ENCODE measurements at places on chromosomes 7 and 10. TPM values are rescaled to one million over a fixed set of nuclear protein-coding genes. Genes with fewer than 3 reads are reported as not detected.

TRPV6 gene
- 0.38 TPM for total RNA-seq

GRCh38 chr10:21385536-21385935 lies 139.9 kb downstream of the SKIDA1 start:
- DNase-seq: no peak

GRCh38 chr10:46550795-46551700 lies 5.4 kb downstream of the GPRIN2 start:
- no peak for DNase-seq

DNA sequence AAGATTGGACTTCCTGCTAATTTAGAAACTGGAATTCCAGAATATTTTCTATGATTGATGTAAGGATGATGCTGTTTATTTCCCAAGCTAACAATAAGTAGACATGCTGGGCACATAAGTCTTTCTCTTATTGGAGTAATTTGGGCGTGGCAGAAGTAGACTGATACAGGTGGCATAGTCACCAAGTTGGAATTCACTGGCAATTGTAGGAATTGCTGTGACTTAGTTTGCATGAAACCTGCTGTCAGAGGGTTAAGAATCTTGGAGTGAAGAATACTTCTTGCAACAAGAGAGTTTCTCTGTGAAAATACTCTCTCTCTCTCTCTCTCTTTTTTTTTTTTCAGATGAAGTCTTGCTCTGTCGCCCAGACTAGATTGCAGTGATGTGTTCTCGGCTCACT lies 569.7 kb downstream of the REEP3 start:
- DNase-seq: no peak

SEMA3D gene
- total RNA-seq: 13.6 TPM
